ENCODE measurements at places on chromosomes 16 and 17. TPM values are rescaled to one million over a fixed set of nuclear protein-coding genes. Genes with fewer than 3 reads are reported as not detected.

Gene CCL16
- total RNA-seq = not detected

Gene TGFB1I1
- 34.7 TPM for total RNA-seq

Gene ZP2
- total RNA-seq = not detected

Gene SDR42E1
- 0.77 TPM for total RNA-seq

Gene TBX6
- total RNA-seq = 0.67 TPM

Gene ANTKMT
- total RNA-seq = 30.9 TPM

Gene STH
- total RNA-seq = not detected

Gene ARL5C
- not detected for total RNA-seq

Gene BCAS3
- total RNA-seq = 20.8 TPM

Gene ABCC11
- total RNA-seq = 0.22 TPM

Gene TLCD1
- 3.4 TPM for total RNA-seq

Gene PRAC2
- not detected for total RNA-seq

Gene SHISA6
- 1.2 TPM for total RNA-seq

Gene CRYM
- not detected for total RNA-seq

Gene CLN3
- 25.2 TPM for total RNA-seq

Gene TBC1D3I
- total RNA-seq = 0.19 TPM

Gene DBNDD1
- total RNA-seq = 2.6 TPM

Gene PRSS36
- 9.8 TPM for total RNA-seq

Gene SALL1
- 0.45 TPM for total RNA-seq

Gene ZNRF1
- 23.5 TPM for total RNA-seq

Gene INTS2
- 11.9 TPM for total RNA-seq

Gene FBXO39
- total RNA-seq = 0.90 TPM

Measured in mesenteric fat pad (tissue), 1 donor.